ENCODE measurements at places on chromosomes 6 and 20.

DNA sequence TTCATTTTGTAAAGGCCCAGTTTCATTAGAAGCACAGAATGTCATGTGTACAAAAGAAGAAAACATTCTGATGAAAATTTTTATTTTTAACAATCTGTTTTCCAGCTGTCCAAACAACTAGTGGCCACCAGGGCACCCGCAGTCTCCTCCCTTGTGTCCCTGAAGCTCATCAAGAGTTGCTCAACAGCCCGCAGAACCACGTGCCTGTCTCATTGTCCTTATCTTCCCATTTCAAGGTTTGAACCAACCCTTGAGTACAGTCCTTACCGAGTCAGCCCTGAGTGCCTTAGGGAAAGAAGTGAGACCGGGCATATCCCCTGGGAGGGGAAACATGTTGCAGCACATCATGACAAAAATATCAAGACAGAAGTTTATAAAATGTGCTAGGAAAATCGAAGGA is 15.9 kb upstream of the ZNF133 start:
- no peak for DNase-seq

GRCh38 chr6:14310960-14311359 is 193.4 kb downstream of the CD83 start:
- DNase-seq = no peak

- DNase-seq = no peak
Measured at GRCh38 chr20:49696594-49696993, 17.1 kb downstream of the B4GALT5 start.

GRCh38 chr6:132067286-132067685 is 116.1 kb upstream of the CCN2 start:
- no peak for DNase-seq

DNA sequence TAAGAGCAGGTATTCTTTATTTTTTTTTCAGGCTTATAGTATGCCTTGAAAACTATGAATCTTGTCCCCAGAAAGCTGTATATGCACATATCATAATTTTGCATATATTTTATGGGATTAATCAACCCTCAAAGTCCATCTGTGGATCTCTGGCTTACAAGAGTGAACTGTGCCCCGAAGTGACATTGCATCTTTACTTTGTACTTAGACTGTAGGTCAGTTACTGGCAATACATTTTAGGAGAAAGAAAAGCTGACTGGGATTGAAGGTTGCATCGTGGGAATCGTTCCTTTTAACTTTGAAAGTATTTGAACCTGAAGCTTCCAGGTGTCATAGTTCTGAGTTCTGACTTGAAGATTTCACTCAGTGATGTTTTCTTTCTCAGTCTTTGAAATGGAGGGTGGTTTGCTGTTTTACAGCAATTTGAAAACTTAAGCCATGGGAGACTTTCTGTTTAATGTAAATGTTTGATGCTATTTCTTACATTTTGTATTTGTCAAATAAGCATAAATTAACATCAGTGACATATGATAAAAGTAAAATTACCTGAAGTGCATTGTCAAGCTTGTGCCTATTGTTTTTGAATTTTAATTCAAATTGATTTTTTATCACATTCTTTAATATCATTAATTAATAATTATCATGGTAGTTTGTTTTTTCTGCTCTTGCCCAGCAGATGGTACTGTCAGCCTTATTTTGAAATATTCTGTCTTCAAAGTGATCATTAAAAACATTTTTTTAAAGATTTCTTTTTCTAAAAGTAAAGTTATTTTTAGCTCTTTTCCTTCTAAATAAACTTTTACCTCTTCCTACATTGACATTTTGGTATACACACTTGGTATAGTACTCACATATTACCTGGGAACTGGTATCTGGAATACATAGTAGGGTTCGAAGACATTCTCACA is 29.0 kb downstream of the L3MBTL3 start:
- DNase-seq = no peak

GRCh38 chr20:15065794-15066193 is 728.4 kb upstream of the FLRT3 start:
- no peak for DNase-seq
